Fibroblast of upper back skin (primary cell): ENCODE measurements at places on chromosomes 11 and 22.

GRCh38 chr11:104219096-104219495, 55.1 kb upstream of the PDGFD start:
- no peak for DNase-seq

- peak; percentile 73 for DNase-seq
Observed at GRCh38 chr11:27058456-27058855, 17.8 kb downstream of the BBOX1 start.

DNA sequence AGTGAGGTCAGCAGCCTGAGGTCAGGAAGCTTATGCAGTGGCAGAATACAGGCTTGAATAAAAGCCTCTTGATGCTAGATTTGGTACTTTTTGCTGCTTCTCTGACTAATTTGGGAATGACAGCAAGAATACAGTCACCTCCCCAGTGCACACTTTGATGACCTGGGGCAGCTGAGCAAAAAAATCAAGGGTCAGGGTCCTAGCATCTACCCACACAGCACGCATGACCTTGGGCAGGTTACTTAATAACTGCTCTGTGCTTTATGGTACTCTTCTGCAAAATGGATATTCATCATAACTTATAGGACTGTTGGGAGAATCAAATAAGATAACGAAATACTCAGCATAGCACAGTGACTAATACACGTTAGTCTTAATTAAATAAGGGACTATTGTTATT, 344.1 kb upstream of the SYN3 start:
- DNase-seq = no peak

DNA sequence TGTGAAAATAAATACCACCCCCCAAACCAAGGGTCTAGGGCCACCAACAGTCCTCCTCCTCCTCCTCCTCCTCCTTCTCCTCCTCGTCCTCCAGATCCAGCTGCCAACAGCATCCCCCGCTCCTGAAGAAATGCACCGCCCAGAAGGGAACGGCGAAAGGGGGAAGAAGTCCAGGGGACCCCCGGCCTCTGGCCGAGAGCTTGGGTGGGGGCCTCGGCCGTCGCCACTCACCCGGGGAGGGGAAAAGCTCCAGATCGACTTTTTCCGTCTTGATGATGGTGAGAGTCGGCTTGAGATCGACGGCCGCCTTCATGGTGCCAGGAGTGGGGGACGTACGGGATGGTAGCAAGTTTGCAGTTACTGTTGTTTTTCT, 65.7 kb downstream of the ETS1 start:
- DNase-seq = no peak

DNA sequence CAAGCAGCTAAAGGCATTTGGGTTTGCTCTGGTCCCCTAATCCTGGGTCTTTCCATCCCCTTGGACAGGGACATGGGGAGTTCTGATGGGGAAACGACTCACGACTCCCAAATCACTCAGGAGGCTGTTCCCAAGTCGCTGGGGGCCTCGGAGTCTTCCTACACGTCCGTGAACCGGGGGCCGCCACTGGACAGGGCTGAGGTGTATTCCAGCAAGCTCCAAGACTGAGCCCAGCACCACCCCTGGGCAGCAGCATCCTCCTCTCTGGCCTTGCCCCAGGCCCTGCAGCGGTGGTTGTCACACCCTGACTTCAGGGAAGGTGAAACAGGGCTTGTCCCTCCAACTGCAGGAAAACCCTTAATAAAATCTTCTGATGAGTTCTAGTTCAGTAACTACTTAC, 10.7 kb downstream of the UPK3A start:
- no peak for DNase-seq

DNA sequence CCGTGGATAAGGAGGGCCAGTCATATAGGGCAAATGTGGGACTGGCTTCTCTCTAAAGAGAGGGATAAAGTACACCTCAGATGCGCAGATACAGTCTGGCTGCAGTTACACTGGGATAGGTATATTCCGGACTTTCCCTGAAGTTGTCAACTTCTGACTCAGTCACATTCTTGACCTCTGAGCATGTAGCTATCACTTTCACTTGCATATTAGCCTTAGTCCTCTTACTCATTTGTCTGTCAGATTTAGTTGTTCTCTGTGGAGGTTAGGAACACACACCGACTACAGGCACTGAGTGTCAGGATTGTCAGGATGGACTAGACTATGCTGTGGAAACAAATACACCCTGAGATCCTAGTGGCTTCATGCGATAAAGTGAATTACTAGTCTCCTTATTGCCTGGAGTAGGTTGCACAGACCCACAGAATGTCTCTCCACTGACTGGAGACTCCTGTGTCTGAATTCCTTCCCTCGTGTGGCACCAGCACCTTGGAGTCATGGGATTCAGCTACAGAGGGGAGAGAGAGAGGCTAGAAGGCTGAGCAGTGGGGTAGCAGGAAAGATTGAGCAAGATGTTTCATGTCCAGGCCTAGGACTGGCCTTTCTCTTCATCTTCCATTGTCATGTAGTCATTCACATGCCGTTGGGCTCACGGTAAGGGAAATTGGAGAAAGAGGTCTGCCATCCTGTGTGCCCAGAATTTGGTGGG, 654.3 kb downstream of the NTM start:
- DNase-seq = peak; percentile 81

DNA sequence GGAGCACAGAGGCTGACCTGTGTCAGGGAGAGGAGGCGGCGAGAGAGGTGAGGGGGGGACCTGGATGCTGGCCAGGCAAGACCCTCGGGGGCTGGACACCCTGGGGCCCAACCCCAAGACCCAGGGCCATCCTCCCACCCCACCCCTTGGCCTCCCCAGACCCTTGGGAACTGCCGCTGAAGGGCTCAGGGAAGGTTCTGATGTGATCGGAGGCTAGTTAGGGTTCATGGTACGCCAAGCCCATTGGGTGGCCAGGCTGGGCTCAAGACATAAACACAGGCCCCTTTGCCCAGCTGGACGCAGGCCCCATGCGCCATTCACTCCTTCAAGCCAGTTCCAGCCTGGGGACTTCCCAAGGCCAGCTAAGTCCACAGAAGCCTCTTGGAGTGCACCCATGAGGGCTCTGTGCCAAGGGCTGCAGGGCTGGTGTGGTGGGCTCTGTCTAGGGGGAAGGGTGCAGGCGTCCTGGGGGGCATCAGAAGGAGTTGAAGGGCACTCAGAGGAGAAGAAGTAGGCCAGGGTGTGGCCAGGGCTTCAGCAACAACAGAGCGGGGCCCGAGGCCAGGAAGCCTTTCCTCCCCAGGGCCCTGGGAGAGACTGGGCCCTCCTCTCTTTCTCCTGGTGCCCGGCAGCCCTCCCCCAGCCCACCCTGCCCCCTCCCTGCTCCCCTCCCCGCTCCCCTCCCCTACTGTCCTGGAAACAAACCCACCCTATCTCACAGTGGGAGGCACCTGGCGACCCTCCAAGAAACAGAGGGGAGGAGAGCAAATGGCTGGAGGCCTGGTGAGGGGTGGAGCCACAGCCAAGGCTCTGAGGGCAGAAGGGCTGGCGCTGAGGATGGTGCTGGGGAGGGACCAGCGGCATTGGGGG, 12.9 kb downstream of the TSPAN32 start:
- DNase-seq = peak; percentile 91

DNA sequence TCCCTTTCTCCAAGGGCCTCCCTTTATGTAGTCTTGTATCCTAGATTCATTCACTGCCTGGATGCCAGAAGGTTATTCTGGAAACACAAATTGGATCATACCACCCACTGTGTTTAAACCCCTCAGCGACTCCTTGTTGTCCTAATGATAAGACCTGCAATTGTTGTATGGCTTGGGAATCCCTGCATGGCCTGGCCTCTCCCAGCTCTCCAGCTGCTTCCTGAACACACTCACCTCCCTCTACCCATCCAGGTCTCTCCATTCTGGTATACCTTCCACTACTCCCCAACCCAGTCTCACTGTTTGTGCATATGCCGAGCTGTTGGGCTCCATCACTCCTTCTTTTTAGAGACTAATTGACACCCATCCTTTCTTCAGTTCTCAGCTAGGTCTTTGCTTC, 124.3 kb upstream of the ALX4 start:
- DNase-seq = no peak

DNA sequence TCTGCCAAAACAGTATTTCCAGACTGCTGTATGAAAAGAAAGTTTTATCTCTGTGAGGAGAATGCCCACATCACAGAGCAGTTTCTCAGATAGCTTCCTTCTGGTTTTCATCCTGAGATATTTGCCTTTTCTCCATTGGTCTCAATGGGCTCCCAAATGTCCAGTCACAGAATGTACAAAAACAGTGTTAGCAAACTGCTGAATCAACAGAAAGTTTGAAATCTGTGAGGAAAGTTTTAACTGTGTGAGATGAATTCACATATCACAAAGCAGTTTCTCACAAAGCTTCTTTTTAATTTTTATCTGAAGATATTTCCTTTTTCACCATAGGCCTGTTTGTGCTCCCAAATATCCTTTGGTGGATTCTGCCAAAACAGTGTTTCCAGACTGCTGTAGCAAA, 207.2 kb upstream of the TRIM48 start:
- no peak for DNase-seq

DNA sequence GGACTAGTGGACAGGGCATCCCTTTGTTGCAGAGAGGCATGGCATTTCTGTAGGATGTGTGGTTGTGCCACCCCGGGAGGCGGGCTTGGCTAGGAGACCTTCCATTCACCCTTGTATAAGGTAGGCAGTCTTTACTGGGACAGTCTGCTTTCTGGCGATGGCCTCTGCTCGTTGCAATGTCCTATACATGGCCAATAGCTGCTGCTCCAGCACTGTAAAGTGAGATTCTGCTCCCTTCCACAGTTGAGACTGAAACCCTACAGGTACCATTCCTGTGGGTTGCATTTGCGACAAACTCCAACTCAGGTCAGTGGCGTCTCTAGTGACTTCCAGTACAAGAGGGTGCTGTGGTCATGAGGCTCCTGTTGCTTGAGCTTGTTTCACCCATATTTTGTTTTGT, 20.4 kb upstream of the APOL3 start:
- DNase-seq = no peak

- peak; percentile 68 for DNase-seq
Observed at GRCh38 chr11:94504689-94505293, 7.5 kb upstream of the C11orf97 start.

DNA sequence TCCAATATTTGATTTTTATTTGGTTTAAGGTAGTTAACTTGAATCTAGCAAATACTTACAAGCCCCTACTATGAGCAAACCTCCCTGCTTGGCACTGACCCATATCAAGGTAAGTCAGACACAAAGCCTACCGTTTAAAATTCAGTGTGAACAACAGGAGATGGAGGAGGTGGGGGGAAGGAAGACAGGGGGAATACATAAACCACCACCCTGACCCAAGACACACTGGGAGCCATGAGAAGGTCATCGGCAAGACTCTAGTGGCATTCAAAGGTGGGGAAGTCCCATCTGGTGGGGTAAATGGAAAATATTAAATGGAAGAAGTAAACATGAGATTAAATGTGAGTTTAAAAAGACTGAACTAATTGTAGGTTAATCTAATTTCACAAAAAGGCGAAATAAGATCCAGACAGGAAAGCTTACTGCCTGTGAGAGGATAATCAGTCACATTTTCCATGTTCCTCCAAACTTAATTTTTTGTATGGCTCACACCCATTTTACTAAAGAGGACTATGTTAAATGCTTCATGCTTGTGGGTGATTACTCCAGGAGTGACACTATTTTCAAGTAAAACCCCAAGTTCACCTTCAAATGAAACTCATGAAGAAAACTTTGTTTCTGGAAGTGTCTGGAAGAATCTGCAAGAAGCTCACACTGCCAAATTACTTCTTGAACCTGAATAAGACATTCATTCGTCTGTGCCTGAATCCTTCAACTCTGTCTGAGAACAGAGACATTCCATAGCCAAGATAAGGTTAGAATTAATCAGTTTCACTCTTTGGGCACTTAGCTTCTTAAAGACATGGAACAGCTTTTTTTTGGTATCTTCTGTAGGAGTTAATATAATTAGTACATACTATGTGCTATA, 51.7 kb downstream of the PITPNB start:
- peak; percentile 24 for DNase-seq

- DNase-seq = no peak
Observed at GRCh38 chr22:37929390-37929789, 23.3 kb downstream of the MICALL1 start.

DNA sequence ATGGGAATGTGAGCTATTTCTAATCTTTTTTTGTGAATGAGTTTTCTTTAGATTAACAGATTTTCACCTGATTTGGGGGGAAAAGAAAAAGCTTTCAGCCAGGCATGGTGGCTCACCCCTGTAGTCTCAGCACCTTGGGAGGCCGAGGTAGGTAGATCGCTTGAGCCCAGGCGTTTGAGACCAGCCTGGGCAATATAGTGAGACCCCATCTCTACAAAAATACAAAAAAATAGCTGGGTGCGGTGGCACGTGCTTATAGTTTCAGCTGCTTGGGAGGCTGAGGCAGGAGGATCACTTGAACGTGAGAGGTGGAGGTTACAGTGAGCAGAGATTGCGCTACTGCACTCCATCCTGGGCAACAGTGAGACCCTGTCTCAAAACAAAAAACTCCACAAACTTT, 92.2 kb downstream of the HSD17B12 start:
- DNase-seq = no peak

GRCh38 chr11:93529707-93530467, 13.3 kb downstream of the SMCO4 start:
- no peak for DNase-seq

GRCh38 chr11:22432291-22433093, 94.3 kb downstream of the SLC17A6 start:
- peak; percentile 61 for DNase-seq

GRCh38 chr11:120867988-120868387, 155.9 kb upstream of the TBCEL start:
- no peak for DNase-seq

- no peak for DNase-seq
Observed at GRCh38 chr22:46024136-46024840, 47.3 kb upstream of the WNT7B start.
